ENCODE measurements at places on chromosomes 11 and 22.

DNA sequence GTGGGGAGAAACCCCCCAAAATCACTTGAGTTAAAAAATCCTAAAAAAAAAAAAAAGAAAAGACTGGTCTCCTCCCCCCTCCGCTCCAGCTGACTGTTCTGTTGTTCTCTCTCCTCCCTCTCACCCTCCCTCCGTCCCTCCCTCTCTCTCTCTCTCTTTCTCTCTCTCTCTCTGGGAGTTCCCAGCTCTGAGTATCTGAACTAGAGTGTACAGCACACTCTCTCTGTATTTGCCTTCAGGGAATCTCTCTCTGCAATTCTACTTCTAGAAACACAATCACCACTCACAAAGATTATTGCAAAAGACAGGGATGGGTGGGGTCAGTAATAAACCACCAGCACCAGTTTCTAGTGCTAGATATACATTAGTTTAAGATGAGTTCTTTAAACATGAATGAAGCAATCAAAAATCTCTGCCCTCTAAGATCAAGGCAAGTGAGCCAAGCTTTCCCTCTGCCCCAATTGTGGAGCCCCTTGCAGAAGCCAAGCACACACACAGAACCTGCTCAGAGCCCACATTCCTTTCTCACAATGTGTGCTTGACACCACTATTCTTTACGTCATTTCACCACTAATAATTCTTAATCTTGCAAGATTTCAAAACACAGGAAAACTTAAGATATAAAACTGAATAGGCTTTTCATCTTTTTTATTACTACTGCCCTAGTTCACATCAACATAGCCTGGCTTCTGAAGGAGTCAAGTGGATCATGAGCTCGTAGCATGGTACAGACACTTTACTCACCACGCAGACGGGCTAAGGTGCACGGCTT is 133.5 kb downstream of the RBFOX2 start:
- no peak for DNase-seq

- no peak for DNase-seq
Observed at GRCh38 chr11:20623252-20623651, 23.8 kb downstream of the SLC6A5 start.

GRCh38 chr11:83115551-83115950 is 41.4 kb upstream of the PCF11 start:
- no peak for DNase-seq

DNA sequence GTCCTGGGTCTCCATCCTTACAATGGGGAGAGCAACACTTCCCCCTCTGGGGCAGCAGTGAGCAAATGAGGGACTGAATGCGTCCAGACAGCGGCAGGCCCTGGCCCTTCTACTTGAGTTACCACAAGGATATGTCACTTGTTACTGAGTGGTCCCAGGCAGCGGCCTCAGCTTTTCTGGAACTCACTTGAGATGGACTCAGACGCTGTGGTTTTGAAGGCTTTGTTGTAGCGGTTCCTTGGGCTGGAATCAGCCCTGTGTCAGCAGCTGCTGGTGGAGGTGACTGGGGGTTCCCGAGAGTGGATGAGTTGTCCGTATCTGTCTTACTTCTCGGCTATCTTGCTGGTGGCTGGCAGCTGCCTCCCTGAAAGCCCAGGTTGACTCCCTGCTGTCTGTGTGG is 77.0 kb downstream of the MICAL2 start:
- DNase-seq = no peak

DNA sequence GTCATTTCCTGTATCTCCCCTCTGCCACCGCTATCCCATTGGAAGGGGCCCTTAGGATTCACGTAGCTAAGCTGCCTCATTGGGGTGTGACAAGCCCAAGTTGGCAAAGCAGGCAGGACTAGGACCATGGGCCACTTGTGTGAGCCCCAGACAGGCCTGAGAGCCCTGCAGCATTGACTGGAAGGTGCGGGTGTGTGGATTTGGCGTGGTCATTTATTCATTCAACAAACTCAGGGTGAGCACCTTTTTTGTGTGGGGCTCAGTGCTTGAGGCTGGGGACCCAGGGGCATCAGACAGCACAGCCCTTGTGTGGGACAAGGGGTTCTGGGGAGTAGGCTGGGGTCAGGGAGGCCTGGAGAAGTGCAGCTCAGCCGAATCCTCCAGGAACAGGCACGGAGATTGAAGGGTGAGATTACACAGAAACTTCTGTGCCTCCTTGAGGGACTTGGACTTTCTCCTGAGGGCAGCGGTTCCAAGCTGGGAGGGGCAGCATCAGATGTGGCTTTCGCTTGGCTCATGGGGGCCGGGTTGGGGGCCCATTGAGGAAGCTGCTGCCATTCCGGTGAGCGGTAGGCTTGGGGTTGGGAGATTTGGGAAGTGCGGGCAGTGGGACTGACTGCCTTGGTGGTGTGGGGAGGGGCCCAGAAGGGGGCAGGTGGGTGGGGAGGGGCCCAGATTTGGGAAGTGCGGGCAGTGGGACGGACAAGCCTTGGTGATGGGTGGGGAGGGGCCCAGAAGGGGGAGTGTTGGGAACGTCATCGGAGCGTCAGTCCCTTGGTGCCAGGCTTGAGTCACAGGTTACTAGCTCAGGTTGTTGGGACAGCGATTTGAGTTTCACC is 11.9 kb downstream of the MGAT3 start:
- DNase-seq = no peak

DNA sequence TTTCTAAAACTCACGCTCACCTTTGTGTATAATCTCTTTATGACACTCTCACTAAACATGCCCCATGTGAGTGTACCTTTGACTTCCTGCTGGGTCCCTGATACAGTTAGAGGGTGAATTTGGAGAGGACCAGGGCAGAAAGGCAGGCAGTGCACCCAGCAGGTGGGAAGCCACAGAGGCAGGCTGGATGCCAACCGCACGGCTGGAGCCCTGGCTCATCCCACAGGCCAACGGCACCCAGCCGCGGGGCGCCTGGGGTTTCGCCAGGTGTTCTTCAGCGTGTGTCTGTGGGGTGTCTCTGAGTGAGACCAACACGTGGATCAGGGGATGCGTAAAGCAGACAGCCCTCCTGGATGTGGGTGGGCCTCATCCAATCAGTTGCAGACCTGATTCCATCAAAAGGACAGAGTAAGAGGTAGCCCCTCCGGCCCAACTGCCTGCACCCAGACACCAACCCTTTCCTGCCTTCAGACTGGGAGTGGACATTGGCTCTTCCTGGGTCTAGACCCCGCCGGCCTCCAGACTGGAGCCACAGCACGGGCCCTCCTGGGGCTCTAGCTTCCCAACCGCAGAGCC is 51.6 kb downstream of the DHCR7 start:
- DNase-seq = no peak

- DNase-seq = peak; percentile 66
Observed at GRCh38 chr11:61120706-61121191, 18.5 kb downstream of the CD5 start.

DNA sequence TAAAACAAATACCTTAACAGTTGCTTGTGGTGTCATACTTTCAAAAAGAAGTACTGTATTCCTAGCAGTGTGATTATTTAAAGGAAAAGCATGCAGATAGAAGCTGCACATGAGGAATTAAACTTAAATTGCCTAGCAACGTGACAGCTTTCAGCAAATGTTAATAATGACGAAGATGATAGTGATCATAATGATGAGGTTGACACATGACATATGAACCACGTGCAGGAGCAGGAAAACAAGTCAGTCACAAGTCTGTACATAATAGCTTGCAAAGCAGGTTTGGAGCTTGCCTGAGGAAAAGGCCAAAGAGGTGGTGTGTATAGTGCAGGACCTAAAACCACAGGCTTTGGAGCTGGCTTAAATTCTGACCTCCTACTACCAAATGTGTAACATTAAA is 30.6 kb upstream of the PIK3C2A start:
- no peak for DNase-seq

- no peak for DNase-seq
Observed at GRCh38 chr22:16806401-16806800, 18.8 kb downstream of the XKR3 start.

DNA sequence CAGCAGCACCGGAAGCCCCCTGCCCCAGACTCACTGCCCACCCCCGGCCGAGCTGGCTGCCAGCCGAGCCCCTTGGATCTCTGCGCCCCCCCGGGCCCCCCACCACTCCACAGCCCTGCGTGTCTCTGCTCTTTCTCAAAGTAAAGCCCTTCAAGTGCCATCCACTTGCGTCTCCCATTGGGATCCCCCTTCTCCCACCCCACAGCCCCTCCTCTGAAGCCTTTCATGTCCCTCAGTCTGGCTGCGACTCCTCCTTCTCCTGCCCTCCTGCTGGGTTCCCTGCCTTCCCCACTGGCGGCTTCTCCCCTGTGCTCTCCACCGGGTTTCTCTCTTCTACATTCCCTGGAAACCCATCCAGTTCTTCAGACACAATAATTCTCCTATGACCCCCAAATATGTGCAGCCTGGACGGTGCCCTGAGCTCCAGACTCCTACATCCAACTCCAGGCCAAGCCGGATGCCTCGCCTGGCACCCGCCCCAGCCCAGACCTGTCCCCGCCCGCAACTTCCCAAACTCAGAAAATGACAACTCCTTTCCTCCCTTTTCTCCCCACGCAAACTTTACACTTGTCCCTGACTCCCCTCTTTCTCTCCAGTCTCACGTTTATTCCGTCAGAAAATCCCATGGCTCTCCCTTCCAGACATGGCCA is 108.9 kb downstream of the WNT7B start:
- DNase-seq = no peak

- DNase-seq = peak; percentile 41
Observed at GRCh38 chr11:61834278-61835048, 6.4 kb downstream of the FADS2 start.

- no peak for DNase-seq
Observed at GRCh38 chr11:46055371-46055770, 65.9 kb downstream of the PHF21A start.

DNA sequence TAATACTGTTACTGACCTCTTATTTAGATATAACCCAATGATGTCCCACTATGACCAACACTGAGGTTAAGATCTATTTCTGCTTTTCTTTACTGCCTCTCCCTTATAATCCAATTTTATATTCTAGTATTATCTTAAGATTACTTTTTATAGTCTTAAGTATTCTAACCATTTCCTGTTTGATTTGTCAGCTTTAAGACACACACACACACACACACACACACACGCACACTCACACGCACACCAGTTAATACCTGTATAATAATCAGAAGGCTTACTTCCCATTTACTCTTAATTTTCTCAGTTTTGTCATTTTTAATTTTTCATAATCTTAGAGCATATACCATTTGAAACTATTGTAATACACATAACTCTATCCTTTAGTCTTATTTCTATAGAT is 226.0 kb upstream of the C11orf87 start:
- DNase-seq = no peak

DNA sequence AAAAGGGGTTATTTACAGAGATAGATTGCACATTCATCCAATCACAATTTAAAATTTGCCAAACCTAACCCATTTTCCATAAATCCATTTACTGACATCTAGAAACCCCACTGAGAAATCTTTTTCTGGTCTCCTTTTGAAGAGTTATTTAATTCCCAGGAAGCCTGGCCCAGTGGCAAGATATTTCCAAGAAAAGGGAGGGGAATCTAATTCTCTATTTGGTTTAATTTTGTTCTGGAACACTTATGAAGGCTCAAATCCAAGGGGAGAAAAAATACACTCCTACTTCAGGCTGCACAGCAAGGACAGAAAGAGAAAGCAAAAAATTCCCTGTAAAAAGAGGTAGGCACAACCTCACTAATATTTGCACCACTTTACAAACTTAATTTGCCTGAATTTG is 88.2 kb upstream of the LDLRAD3 start:
- DNase-seq = no peak

- no peak for DNase-seq
Observed at GRCh38 chr11:126475014-126475991, 119.8 kb downstream of the ST3GAL4 start.

DNA sequence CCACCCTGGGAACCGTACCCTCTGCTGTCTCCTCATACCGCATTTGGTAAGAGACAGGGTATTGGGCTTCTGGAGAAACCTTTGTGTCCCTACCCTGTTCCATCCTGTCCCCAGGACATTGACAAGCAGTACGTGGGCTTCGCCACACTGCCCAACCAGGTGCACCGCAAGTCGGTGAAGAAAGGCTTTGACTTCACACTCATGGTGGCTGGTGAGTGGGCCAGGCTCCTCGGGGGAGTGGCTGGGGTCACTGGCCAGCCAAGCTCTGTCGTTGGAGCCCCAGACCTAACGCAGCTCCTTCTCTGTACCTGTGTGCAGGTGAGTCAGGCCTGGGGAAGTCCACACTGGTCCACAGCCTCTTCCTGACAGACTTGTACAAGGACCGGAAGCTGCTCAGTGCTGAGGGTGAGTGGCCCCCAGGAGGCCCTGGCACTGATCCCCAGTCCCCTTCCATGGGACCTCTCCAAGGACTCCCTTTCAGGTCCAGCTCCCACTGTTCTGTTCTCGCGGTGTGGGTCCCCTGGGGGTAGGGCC is 3.8 kb upstream of the GP1BB start:
- no peak for DNase-seq

- no peak for DNase-seq
Observed at GRCh38 chr11:73252577-73253191, 19.5 kb upstream of the P2RY6 start.

DNA sequence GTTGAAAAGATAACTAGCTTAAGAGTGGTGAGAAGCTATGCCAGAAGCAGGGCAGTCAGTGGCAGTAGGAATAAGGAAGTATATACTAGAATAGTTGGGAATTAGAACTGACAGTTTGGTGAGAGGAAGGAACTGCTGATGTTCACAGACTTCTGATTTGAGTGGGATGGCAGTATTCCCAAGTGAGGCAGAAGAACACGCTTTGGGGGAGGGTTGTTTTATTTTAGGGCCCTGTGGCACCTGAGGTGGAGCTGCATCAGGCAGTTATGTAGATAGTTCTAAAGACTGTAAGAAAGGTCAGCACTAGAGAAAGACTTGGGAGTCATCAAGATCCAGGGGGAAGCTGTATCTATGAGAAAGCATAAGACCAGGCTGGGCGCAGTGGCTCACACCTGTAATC is 66.3 kb upstream of the TNRC6B start:
- DNase-seq = no peak

DNA sequence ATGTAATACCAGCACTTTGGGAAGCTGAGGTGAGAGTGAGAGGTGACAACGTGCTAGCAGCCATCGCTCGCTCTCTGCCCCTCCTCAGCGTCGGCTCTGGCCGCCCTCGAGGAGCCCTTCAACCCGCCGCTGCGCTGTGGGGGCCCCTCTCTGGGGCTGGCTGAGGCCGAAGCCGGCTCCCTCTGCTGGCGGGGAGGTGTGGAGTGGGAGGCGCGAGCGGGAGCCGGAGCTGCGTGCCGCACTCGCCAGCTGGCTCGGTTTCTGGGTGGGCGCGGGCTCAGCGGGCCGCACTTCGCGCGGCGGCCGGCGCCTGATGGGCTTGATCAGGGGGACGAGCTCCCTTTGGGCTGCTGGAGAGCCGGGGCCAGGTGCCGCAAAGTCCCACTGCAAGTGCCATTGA is 98.9 kb upstream of the UBASH3B start:
- no peak for DNase-seq

DNA sequence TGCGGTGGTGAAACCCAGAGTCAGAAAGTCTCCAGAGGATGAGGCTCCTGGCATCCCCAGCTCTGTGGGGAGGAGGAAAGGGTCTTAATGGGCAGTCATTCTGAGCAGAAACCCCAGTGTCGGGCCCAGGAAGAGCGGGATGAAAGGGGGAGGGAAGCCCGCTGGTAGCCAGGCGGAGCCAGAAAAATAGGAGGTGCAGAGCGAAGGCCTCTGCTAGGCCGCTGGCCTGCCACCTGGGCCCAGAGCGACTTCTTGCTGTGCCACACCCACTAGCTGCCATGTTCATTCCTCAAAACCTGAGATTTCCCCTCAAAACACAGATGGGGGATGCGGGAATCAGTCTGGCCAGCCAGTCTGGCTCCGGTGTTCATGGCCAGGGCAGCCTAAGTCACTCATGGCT is 650 bp upstream of the POU2AF3 start:
- no peak for DNase-seq

GRCh38 chr11:11149671-11150459 is 203.2 kb downstream of the CSNK2A3 start:
- DNase-seq = peak; percentile 50
